ENCODE measurements at places on chromosomes 6 and 20.

- DNase-seq = no peak
Measured at GRCh38 chr20:53699085-53699674, 105.5 kb upstream of the ZNF217 start.

GRCh38 chr6:31299511-31299910, 27.6 kb upstream of the HLA-C start:
- DNase-seq = no peak

- peak; percentile 14 for DNase-seq
Measured at GRCh38 chr6:40912158-40912946, 126.7 kb downstream of the UNC5CL start.

DNA sequence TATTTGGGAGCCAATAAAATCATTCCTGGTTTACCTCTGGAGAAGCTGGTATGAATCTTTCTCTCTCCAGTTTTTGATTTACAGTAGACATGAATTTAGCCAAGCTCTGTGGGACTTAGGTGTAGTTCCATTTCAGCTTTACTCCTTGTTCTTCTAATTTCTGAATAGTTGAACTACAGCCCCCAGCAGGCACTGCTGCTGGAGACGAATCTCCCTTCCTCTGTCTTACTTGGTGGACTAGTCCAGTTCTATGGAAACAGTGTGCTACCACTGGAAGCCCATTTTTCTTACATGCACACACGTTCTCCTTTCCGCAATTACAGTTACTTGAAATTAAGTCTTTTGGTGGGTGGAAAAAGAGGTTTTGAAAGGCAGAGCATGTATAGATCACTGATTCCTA, 42.3 kb downstream of the RALGAPB start:
- DNase-seq = no peak

GRCh38 chr6:169950558-169950957, 199.1 kb downstream of the ERMARD start:
- peak; percentile 37 for DNase-seq

DNA sequence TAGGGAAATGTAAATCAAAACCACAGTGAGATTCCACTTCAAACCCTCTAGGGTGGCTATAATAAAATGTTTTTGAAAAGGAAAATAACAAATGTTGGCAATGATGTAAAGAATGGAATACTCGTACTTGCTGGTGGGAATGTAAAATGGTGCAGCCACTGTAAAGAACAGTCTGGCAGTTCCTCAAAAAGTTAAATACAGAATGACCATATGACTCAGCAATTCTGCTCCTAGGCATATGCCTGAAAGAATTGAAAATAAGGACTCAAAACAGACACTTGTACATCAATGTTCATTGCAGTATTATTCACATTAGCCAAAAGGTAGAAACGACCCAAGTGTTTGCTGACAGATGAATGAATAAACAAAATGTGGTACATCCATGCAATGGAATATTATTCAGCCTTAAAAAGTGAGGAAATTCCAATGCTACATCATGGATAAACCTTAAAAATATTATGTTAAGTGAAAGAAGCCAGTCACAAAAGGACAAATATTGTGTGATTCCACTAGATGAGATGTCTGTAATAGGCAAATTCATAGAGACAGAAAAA, 10.2 kb upstream of the RNF114 start:
- DNase-seq = no peak

DNA sequence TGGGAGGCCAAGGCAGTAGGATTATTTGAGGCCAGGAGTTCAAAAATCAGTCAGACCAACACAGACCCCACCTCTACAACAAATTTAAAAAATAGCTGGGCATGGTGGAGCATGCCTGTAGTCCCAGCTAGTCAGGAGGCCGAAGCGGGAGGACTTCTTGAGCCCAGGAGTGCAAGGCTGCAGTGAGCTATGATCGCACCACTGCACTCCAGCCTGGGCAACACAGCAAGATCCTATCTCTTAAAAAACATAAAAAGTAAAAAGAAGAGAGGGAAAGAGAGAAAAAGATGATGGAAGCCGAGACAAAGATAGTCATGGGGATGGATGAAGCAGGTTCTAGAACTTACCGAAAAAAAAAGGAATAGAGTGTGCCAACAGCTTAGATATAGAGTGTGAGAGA, 25.8 kb upstream of the RPP40 start:
- no peak for DNase-seq

GRCh38 chr20:6692566-6693173, 74.8 kb upstream of the BMP2 start:
- DNase-seq = no peak

- DNase-seq = no peak
Measured at GRCh38 chr6:84050408-84050807, 16.8 kb downstream of the MRAP2 start.

- DNase-seq = no peak
Measured at GRCh38 chr20:32603046-32603726, 18.1 kb upstream of the NOL4L start.

- DNase-seq = no peak
Measured at GRCh38 chr20:61451009-61451408, 198.9 kb downstream of the CDH4 start.

Data from CD4-positive, alpha-beta T cell treated with Interleukin-10 for 1 hour (primary cell).